Ureter (tissue), 1 donor: ENCODE measurements at places on chromosomes 16 and 17. TPM values are rescaled to one million over a fixed set of nuclear protein-coding genes. Genes with fewer than 3 reads are reported as not detected.

The RCVRN gene
- not detected for total RNA-seq

The OSGIN1 gene
- total RNA-seq: 5.9 TPM

The PAFAH1B1 gene
- total RNA-seq: 119 TPM

The SYNGR2 gene
- total RNA-seq: 119 TPM

The ITGB3 gene
- 13.2 TPM for total RNA-seq

The MYH13 gene
- not detected for total RNA-seq

The TP53TG3C gene
- total RNA-seq: not detected

The KRTAP4-4 gene
- total RNA-seq: not detected
